ENCODE measurements at places on chromosomes 7 and 10.

DNA sequence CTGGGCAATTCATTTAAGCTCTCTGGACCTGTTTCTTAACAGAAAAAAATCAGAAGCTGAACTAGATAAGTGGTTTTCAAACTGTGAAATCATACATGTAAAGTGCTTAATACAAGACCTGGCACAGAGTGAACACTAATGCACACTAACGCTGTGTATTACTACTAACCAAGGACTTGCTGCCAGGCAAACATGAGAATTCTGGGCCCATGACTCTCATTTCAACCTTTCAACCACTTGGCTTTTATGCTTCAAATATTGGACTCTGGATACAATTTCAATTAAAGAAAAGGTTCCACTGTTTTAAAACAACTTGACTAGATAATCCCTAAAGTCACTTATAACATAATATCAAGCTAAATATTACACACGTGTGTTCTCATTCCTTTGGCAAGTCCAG is 73.4 kb downstream of the SRPK2 start:
- DNase-seq: no peak

DNA sequence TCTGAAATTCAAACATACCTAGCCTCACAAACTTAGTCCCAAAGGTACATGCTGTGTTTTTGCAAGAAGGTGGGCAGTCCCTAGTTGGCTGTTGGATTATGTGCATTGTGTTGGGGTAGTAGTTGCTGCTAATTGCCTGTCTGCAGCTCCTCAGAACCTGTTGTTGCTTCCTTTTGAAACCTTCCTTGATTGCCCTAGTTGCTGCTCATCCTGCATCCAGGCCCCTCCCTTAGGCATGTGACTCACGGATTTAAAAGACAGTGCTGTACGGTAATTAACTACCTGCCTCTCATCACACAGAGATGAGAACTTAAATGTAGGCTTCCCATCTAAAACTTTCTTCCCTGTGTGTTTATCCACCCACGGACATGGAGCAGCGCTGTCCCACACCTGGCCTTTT is 67.7 kb downstream of the BMPR1A start:
- DNase-seq: no peak

DNA sequence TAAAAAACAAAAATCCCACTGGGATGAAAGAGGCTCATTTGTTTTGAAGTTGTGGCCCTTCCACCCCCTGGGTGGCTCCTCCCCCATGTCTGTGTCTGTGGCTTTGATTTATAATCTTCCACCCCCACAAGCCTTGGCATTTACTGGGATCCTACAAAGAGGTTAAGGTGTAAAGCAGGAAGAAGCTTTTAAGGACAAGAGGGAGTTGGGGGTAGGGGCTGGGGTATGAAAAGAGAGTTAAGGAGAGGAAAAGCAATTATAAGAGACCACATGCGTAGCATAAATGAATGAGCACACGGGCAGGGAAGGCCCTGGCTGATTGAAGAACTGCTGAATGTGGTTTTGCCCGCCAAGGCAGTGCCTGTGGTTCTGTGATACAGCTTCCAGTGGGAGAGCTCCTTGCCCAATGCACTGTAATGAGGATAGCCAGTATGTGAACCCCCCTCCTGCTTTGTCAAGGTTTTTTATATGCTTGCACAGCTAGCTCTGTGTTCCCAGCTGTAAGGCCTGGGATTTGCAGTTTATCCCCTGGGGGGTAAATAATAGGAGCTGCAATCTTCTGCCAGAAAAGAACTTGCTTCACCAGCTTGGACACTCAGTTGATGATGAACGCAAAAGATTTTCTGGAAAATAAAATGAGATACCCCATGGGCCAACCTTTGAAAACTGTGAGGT is 34.7 kb upstream of the KMT2E start:
- no peak for DNase-seq

DNA sequence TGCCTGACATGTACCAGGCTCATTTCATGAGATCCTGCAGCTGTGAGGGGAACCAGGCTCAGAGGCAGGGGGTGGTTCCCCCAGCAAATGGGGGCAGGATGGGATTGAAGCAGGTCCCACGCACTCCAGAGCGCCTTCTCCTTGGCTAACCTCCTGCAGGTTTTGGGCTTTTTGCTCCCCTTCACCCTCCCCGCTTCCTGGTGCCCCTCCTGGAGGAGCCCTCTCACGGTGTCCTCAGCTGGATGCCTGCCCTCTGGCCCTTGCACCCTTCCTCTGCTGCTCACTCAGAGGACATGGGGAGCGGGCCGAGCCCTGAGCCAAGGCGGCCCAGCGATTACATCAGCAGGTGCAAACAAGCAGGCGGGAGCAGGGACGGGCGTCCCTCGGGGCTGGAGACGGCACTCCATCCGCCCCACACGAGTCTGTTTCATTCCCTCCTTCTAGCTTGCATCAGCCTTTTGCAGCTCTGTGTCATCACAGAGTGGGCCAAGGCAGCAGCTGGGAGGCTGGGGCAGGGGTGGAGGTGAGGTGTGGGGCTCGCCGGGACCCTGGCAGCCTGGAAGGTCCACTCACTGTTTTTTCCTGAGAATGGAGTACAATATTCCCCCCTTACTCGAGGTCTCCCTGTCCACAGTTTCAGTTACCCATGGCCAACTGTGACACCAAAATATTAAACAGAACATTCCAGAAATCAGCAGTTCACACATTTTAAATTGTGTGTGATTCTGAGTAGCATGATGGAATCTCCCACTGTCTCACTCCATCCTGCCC is 52.7 kb upstream of the SLC29A3 start:
- DNase-seq: no peak

DNA sequence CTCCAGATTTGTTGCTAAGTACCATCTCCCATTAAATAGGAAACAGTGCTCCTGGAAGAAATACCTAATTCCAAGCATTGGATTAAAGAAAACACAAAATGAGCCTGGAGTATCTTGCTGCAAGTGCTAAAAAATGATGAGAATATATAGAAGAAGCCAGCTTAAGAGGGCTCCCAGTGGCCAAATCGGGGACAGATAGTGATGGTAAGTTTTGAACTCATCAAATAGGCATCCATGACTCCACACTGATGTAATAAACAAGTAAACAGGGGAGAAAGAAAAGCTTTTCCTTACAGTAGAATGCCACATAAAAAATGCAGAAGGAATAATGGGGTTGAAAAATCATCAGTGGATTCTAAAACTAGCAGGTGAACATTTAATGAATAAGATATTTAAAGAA is 72.4 kb downstream of the CTTNBP2 start:
- no peak for DNase-seq

GRCh38 chr10:31374146-31374696 is 55.2 kb downstream of the ZEB1 start:
- no peak for DNase-seq

GRCh38 chr7:58087536-58088190 is 637.7 kb downstream of the ZNF716 start:
- DNase-seq: no peak

GRCh38 chr10:33638374-33638773 is 303.9 kb upstream of the NRP1 start:
- no peak for DNase-seq

GRCh38 chr10:72887043-72887442 is 6.5 kb upstream of the OIT3 start:
- no peak for DNase-seq

DNA sequence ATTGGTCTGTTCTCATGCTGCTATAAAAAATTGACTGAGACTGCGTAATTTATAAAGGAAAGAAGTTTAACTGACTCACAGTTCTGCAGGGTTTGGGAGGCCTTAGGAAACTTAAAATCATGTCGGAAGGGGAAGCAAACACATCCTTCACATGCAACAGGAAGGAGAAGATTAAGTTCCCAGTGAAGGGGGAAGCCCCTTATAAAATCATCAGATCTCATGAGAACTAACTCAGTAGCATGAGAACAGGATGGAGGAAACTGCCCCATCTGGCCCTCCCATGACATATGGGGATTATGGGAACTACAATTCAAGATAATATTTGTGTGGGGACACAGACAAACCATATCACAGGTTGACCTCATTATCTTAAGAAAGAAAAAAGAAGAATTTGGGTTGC is 134.5 kb downstream of the PPP1R3A start:
- DNase-seq: no peak

DNA sequence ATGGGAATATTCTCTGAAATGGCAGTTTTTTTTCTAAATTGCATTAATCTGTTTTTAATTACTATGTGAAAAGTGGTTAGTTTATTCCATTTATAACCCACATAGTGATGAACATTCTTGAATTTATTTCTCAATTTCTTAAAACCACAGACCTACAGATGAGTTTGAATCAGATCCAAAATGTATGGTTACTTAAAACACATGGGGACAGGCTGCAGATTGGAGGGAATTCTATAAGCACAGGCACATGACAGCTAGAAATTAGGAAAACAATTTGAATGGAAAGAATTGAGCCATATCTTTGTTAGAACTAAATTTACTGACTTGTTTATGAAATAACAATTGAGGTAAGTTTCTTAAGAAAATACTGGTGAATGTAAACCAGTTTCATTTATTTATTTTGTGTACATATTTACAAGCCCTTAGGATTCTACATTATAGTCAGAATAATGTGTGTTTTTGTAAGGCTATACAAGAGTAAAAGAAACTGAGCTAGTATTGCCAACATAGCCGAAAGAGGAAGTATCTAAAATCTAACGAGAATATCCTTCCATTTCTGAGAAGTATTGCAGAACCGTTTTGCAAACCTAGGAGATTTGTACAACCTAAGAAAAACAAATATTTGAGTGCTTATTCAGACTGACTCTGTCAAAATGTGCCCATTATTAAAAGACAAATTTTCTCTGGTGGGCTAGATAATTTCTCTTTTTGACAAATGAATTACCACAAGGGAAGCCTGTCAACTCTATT is 434.3 kb upstream of the SEMA3D start:
- no peak for DNase-seq

DNA sequence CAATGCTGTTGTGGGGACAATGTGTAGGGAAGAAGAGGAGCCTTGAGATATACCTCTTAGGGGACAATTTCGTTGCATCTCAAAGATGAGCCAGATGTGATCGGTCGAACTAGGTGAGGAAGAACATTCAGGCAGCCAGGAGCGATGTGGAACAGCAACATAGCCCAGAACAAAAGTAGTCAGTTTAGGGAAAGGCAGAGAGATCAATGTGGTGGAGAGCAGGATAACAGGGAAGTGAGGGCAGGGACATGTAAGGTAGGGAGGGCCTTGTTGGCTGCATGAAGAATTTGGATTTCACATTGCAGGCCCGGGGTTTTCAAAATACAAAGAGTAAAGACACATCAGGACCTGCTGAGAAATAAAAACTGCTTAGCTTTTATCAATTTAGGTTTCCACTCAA is 29.1 kb upstream of the MACC1 start:
- DNase-seq: no peak

DNA sequence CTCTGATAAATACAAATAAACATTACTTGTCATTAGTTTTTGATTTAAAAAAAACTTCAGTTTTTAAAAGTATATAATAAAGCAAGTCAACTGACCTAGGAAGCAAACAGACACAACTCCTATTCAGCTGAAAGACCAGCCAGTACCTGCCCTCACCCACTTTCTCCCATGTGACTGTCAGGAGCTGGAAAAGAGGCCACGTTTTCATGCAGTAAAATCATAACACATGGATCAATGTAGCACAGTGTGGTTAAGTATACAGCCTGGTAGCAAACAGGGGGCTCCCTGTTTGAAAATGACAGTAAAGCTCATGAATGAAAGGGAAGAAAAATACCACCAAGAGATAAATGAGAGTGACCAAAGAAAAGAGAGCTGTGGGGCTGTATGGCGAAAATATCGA is 21.6 kb downstream of the KIN start:
- DNase-seq: no peak

DNA sequence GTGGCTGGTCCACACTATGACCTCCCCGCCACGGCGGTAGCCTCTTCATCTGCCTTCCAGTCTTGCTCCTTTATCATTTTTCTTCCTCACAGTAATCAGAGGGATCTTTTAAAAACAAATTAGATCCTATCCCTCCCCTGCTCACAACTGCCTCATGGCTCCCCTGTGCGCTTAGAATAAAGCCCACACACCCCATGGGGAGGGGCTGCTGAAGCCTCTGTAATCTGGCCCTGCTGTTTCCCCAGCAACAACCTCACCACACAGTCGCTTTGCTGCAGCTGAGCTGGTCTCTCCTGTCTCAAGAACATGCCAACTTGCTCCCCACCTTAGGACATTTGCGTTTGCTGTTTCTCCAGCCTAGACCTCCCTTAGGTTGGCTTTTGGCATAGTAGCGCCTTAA is 41.0 kb downstream of the SP8 start:
- no peak for DNase-seq

DNA sequence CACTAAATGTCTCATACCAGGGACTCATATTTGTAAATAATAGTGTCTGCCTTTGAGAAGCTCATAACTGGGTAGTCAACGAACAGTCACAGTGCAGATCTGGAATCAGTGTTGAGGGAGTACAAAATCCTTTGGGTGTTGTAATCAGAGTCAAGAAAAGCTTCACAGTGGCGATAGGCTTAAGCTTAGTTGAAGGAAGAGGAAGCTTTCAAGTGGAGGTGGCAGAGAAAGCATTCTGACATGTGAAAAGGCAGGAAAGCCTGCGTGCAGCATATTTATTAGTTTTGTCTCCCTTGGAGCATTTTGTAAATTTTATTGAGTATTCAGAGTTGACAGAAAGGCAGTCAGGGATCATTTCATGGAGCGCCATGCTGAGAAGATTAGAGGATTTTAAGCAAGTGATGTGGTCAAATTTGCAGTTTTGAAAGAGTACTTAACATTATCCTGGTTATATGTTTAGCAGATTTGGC is 104.9 kb downstream of the ADK start:
- DNase-seq: no peak

DNA sequence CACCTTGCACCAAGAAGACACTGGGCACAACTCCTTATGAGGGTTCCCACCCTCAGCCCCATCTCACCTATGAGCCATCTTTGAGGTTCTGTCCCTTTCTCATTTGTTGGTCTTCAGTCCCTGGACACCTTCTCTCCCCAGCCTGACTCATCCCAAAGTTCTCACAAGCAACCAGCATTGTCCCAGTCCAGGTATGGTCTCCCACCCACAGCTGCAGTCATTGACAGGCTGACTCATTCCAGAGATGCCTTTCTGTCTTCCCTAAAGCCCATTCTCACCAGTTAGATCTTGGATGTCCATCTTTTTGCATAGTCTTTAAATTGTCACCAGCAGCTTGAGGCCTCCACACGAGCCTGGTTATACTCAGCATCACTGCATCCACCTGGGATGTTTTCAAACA is 26.7 kb upstream of the BMPR1A start:
- no peak for DNase-seq

DNA sequence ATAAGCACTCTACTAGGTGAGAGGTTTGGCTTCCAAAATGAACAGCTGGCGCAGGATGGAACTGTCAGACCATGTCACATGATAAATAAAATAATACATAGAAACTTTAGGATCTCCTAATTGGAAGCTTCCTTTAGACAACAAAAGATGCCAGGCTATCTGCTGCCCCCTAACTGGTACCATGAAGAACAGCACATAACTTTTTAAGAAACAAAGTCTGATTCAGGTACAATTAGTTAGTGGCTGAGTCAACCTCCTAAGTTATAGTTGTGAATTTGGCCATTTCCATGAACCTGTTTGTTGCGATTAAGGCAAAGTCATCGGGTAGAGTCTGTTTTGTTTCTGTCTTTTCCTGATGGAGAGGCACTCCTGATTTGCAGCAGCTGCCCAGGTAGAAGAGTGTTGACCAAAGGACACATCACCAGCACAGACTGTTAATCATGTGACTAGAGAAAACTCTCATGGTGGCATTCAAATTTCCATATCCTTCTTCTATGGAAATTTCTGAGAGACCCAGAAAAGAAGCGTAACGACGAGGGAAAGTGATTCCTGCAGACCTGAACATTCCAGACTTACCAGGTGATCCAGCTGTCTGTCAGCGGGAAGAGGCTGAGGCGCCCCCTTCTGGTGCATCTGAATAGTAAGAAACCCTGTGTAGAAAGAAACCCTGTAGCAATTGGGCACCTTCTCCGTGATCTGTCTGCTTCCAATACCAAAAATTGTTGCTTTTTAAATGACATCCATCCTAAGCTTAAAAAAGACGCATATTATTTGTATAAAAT is 8.6 kb upstream of the INHBA start:
- no peak for DNase-seq
